ENCODE measurements at places on chromosomes 2 and 18.

GRCh38 chr2:46849721-46850556 is 65.7 kb downstream of the MCFD2 start:
- no peak for DNase-seq

- DNase-seq, result no peak
These were observed 41.4 kb downstream of the B4GALT6 start for GRCh38 chr18:31643003-31643402.

DNA sequence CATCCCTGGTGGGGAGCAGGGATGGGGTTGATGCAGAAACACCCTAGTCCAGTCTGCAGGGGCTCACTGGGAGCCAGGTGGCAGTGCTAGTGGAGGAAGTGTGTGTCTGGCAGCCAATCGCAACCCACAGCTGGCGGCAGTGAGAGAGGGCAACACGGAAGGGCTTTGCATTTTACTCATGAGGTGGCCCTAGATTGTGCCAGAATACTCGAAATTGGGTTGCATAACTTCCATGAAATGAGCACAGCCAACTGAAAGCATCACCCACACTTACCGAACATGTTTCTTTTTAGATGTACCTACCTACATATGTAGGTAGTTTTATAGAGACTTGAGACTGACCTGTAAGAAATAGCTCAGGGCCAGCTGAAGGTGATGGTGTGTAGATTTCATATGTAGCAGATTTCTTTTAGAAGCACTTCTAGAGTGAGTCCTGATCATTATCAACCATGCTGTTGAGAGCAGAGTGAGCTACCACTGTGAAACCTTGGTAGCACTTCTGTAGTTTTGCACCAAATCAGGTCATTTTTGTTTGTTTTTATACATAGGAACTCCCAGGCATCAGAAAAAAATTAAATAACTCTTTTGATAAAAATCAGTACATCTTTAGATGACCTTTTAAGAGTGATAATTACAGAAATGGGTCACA is 13.0 kb downstream of the IL18R1 start:
- DNase-seq, result no peak

GRCh38 chr2:235149240-235149659 is 197.4 kb downstream of the SH3BP4 start:
- DNase-seq, result peak; percentile 39

- DNase-seq, result no peak
These were observed 971.0 kb upstream of the CDH2 start for GRCh38 chr18:29147944-29148343.

DNA sequence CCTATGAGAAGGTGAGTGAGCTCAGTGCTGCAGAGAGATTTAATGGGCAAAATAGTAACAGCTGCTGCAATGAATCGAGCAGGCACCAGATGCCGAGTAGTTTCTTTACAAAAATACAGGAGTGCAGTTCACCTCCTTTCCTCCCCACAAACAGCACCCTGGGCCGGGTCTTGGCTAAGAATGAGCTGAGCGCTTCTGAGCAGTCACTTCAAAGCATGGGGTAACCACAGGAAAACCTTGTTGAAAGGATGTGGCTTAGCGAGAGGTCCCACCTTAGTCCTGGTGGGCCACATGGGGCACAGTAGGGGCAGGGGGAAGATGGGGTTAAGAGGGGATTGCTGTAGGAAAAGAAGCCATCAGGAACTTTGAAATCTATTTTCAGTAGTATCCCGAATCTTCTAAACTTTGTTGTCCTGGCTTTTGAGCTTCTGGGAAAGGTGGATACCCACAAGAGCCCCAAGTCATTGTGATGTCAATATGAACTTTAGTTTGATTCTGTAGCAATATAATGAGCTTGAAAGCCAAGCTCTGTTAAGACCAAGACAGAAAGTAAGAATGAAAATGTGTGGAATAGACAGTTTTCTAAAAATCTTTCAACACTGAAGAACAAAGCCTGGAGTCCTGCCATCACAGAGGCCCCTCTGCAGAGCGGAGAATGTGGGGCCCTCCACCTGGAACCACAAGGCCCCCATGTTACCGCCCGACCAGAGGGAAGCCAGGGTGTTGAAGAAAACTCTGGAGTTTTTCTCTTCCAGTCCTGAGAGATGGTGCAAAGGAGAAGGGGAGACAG is 101.0 kb upstream of the ZNF236 start:
- DNase-seq, result no peak

DNA sequence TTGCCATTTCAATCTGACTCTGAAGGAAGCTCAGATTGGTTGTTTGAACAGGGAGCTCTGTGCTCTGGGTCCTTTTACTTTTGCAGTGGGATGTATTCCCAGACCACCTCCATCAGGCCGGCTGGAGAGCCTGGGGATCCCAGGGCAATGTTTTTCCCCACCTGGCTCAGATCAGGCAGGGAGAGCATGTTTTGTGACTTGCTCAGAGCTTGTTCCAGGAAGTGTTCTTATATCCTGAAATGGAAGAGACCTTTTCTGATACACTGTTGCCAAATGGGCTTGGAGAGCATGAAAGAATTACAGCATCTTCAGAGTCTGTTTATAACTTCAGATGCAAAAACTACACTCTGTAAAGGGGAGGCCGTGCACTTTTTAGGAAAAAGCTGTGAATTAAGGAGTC is 56.0 kb downstream of the LIPG start:
- DNase-seq, result no peak

- DNase-seq, result peak; percentile 43
These were observed 89.1 kb downstream of the POLR1A start for GRCh38 chr2:86016581-86016980.

DNA sequence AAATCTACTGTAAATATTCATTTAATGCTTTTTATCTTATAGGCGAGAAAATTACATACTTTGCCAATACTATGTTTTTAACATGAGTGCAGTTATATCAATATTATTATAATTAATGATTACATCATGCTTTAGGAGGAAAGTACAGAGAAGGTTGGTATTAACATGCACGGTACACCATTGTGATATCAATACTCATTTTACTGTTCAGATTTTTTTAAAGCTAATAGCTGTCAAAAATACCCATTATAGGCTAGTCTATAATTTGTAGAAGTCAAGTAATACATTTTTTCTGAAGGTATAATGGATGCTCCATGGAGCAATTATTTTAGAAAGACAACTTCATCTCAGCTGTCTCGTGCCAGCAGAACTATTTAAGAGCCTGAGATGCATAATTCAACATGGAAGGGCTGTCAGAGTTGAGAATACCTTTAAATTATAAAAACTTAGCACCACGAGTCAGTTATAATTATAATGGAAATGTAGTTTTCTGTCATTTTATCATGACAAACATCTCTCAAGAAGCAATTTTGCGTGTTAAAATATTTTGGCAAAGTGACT is 1641.7 kb upstream of the ACVR2A start:
- DNase-seq, result no peak

DNA sequence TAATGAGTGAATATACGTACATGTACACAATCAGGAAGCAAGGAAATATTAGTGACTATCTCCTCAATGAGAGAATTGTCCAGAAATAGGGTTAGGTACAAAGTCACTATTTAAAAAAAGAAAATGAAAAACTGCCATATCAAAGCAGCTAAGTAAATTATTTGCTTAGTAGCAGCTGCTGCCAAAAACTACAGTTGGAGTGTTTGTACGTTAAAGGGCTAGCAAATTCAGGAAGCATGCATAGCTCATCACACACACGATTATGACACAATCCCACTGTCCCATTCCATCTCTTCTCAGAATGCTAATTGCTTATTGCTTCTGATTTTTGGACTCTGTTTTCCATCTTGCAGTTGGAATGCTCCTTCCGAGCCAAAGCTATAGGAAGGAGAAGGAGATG is 2012.5 kb upstream of the LRRTM1 start:
- no peak for DNase-seq

GRCh38 chr2:72041638-72042111 is 106.0 kb downstream of the CYP26B1 start:
- peak; percentile 39 for DNase-seq

- DNase-seq, result no peak
These were observed 75.7 kb upstream of the MSH2 start for GRCh38 chr2:47327295-47327694.

DNA sequence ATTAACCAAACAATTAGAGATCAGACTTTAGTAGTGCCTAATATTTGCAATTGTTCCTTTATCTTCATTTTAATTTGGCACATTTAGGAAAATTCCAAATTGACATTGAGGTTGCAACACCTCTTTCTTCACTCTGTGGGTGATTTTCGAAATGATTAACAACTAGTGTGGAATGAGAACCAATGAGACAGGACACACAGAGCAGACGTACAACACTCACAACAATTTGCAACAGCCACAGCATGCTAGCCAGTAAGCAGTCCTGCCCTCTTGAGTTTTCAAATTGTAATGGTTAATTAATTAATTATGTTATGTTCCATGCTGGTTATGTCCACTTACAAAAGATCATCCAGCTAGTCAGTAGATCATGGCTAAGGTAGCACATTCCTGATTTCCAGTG is 339.3 kb downstream of the LRP1B start:
- no peak for DNase-seq

GRCh38 chr2:70999362-70999761 is 4.7 kb upstream of the TEX261 start:
- no peak for DNase-seq

DNA sequence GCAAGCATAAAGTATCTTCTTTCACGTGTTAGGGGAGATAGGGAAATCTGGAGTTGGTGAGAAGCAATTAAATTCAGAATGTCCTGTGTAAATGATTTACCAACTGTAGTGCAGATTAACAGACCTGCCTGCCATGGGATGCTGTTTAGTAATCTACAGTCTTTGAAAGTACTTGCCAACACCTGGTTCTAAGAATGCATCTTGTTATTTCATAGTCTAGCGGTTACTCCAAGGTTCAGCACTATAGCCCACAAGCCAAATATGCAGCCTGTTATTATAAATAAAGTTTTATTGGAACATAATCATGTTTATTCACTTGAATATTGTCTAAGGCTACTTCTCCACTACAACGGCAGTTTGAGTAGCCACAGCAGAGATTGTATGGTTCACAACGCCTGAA is 100.8 kb downstream of the OSBPL6 start:
- DNase-seq, result no peak

DNA sequence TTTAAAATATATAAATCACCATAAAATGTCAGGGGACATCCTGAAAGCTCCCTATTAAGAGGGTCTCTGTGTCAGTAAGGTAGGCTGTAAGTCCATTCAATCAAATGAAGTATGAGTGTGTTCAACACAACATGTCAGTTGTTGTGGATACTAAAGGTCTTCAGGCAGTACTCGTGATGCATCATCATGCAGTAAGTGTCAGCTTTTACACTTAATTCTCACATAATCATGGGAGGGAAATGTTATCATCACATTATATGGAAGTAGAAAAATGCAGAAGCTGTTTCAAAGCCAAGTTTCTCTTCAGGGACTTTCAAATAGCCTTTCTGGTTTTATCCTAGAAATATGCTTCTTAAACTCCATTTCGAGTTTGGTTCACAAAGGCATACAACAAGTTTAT is 477.1 kb upstream of the ID2 start:
- no peak for DNase-seq

- DNase-seq, result no peak
These were observed 69.8 kb downstream of the TNS1 start for GRCh38 chr2:217932803-217933616.

GRCh38 chr2:10493634-10494281 is 45.6 kb upstream of the ODC1 start:
- DNase-seq, result peak; percentile 51
